ENCODE measurements at places on chromosomes 11 and 22.

GRCh38 chr11:84829162-84829561 is 798.0 kb downstream of the DLG2 start:
- DNase-seq, result no peak
- no peaks in the 10 kb centered on the region for H3K27me3 ChIP-seq
- no peaks in the 10 kb centered on the region for H3K36me3 ChIP-seq

DNA sequence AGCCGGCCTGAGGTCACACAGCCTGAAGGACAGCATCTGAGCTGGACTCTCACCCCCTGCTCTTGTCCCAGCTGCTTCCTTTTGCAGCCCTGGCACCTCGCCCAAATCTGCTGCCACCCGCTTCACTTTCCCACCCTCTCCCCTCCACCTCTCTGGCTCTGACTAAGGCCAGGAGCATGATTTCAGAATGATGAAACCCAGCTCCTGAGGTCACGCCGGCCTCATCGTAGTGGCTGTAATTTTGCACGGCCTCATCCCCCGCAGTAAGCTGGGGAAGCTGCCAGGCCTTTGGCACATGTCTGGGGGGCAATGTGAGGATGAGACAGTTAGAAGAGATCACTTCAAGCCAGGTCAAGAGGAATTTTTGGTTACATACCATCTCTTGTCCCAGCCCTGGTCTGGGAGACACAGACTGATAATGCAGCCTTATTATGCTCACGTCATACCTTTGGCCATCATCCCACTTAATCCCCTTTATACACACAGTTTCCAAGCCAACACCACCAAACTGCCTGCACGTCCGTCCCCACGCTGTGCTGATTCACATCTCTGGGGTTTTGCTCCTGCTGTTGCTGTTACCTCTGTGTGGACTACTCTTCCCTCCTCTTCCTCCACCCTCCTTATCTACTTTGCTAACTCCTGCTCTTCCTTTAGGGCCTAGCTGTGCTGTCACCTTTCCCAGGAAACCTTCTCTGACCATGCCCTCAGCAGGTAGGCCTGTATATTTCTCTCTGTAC is 58.1 kb downstream of the CHRDL2 start:
- no peaks in the 10 kb centered on the region for H3K36me3 ChIP-seq
- peak overlapping the region; percentile 63 for H3K27ac ChIP-seq
- no peak for DNase-seq
- no peak overlapping the region for H3K4me3 ChIP-seq
- no peaks in the 10 kb centered on the region for H3K27me3 ChIP-seq

GRCh38 chr11:66849501-66850234 is 6.4 kb downstream of the RCE1 start:
- H3K27me3 ChIP-seq, result no peaks in the 10 kb centered on the region
- H3K36me3 ChIP-seq, result peaks cover 83% of the 10 kb centered on the region
- H3K4me1 ChIP-seq, result no peaks in the 10 kb centered on the region
- no peak overlapping the region for H3K27ac ChIP-seq

GRCh38 chr11:125408311-125408711 is 87.8 kb downstream of the FEZ1 start:
- no peak for DNase-seq
- no peak overlapping the region for H3K4me3 ChIP-seq
- no peaks in the 10 kb centered on the region for H3K36me3 ChIP-seq
- H3K4me1 ChIP-seq, result peaks cover 12% of the 10 kb centered on the region

- no peak overlapping the region for H3K4me3 ChIP-seq
- no peaks in the 10 kb centered on the region for H3K4me1 ChIP-seq
- no peak overlapping the region for H3K27ac ChIP-seq
- no peaks in the 10 kb centered on the region for H3K36me3 ChIP-seq
- no peak for DNase-seq
- H3K27me3 ChIP-seq, result no peaks in the 10 kb centered on the region
These were observed 12.6 kb upstream of the UCP2 start for GRCh38 chr11:73995247-73995646.

- no peaks in the 10 kb centered on the region for H3K27me3 ChIP-seq
- H3K4me1 ChIP-seq, result no peaks in the 10 kb centered on the region
- H3K4me3 ChIP-seq, result no peak overlapping the region
- H3K36me3 ChIP-seq, result no peaks in the 10 kb centered on the region
- no peak for DNase-seq
These were observed 275.3 kb downstream of the C11orf87 start for GRCh38 chr11:109697140-109697843.

- DNase-seq, result no peak
- H3K27me3 ChIP-seq, result no peaks in the 10 kb centered on the region
- H3K27ac ChIP-seq, result no peak overlapping the region
- H3K4me3 ChIP-seq, result no peak overlapping the region
- no peaks in the 10 kb centered on the region for H3K4me1 ChIP-seq
These were observed 12.4 kb downstream of the SMIM38 start for GRCh38 chr11:69167916-69168691.

GRCh38 chr11:12330485-12331231 is 46.7 kb upstream of the PARVA start:
- no peak for DNase-seq
- no peaks in the 10 kb centered on the region for H3K27me3 ChIP-seq
- peaks cover 5% of the 10 kb centered on the region for H3K4me1 ChIP-seq
- H3K36me3 ChIP-seq, result no peaks in the 10 kb centered on the region
- no peak overlapping the region for H3K4me3 ChIP-seq
